ENCODE measurements at places on chromosomes 2 and 18.

DNA sequence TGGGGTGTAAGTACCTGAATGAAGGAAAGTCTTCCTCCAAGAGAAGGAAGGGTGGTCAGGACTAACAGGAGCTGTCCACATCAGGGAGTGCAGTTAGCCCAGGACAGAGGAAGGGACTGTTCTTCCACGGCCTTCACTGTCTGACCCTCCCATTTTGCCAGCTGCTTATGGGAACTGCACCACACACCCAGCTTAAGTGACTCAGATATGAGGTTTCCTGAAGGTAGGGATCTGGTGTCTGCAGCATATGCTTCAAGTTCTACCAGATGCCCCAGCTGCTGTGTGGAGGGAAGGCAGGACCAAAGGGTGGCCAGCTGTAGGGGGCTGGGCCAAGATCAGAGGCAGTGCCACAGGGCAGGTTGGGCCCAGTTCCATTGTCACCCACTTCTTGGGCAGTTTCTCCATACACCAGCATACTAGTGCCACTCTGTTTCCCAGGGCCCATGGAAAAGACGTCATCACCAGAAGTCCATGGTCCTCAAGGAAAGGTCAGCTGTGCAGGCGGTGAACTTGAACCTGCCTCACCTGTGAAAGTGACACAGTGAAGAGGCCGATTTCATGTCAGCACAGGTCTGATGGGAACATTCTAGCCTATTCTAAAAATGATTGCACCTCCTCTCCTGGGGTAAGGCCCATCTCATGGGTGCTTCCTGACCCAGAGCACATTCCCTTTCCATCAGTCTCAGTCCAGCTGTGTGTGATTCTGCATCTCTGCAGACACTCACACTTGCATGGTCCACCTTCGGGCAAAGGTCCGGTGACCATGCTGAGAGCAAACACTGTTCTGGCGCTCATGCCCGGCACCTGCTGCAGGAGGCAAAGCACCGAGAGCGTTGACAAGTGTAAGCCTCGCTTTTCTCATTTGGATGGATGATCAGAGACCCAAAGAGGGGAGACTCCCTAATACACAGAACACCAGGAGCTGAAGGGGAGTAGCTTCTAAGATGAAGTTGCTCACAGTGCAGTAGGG is 68.0 kb downstream of the ACAA2 start:
- DNase-seq: peak; percentile 40

- peak; percentile 36 for DNase-seq
These were observed 419 bp downstream of the EPHA4 start for GRCh38 chr2:221571551-221572218.

DNA sequence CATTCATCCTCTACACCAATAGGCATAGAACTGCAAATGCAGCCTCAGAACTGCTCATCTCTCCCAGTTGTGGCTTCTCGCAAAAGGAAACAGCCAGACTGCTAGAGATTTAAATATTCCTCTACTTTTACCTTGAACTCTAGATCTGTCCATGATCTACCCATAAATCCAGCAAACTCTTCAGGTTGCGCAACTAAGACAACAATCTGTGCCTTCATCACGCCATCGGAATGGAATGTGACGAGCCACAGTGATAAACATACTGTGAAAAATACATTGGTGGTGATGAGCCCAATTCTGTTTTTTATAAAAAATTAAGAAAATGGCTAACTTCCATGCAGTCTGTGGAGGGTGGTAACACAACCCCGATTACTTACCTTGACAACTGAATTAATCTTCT is 626.7 kb downstream of the LRRTM4 start:
- DNase-seq: no peak

DNA sequence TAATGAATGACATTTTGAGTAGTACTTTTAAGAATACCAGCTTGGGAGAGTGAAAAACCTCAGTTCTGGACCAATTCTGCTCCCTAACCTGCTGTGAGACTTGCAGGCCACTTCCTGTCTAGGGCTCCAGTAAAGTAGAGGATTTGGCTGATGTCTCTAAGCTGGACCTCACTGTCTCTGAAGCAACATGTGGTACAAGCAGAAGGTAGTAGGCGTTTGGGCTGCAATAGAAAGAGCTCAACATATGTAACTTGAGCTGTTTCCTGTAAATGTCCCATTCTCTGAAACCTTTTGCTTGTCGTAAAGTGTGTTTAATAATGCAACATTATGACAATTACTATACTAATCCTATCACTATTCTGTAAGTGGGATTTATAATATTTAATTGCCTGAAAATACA is 213.1 kb downstream of the MYO3B start:
- no peak for DNase-seq

GRCh38 chr2:4354678-4355077 is 651.3 kb downstream of the DCDC2C start:
- DNase-seq: no peak

DNA sequence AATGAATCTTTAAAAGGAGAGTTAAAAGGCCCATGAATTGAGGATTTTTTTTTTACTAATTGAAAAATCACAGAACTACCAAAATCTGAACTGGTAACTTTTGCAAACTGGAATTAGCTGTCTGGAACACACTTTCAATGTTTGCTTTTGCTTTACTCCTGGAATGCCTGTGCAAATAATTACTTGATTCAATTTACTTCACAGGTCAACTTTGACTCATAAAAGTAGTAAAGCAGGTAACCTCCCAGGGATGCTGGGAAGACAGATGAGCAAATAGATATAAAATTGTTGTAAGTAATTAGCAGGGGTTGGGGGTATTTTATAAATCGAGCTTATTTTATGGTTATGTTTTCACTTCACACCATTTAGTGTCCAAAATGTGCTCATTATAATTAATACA is 398.3 kb upstream of the HNRNPA3 start:
- no peak for DNase-seq

GRCh38 chr2:196309691-196310090 is 138.3 kb upstream of the STK17B start:
- DNase-seq: peak; percentile 45

- no peak for DNase-seq
These were observed 91.2 kb downstream of the ASAP2 start for GRCh38 chr2:9297807-9298206.

- peak; percentile 50 for DNase-seq
These were observed 6.9 kb upstream of the FLACC1 start for GRCh38 chr2:201363857-201364560.

- DNase-seq: no peak
These were observed 100.9 kb upstream of the KLF7 start for GRCh38 chr2:207266648-207267047.

GRCh38 chr2:174662459-174662858 is 64.9 kb upstream of the WIPF1 start:
- peak; percentile 92 for DNase-seq

DNA sequence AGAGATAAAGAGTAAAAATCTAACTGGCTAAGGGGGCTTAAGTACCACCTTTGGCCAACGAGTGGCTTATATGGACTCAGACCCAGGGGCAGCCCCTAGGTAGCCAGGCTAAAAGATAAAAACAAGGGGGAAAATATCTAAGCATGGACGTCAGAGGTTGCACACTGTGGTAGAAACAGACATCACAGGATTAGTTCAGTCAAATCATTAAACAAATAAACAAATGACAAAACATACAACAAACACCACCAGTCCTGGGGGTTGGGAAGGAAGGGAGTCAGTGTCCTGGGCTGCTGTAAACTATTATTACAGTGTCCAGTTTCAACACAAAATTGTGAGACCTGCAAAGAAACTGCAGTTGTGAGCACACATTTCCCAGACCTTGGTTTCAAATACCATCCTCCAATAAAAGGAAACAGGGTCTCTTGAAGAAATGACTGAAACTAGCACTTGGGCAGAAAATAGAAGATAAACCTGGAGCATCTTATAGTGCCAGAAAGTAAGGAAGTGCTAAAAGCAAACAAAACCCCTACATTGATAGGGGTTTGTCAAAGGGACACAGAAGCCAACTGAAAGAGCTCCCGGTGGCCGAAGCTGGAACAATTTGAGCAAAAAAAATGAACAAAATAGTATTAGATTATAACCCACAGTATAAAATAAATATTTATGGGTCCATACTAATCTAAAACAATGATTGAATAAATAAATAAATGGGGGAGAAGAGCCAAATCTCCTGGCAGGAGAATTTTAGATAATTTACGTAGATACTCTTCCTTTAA is 154.8 kb upstream of the KLF7 start:
- DNase-seq: no peak

GRCh38 chr18:1408376-1408775 is 503.7 kb downstream of the ADCYAP1 start:
- DNase-seq: no peak

GRCh38 chr2:3305431-3305830 is 72.2 kb downstream of the EIPR1 start:
- DNase-seq: no peak

GRCh38 chr2:201484805-201485204 is 33.3 kb downstream of the STRADB start:
- DNase-seq: peak; percentile 53

DNA sequence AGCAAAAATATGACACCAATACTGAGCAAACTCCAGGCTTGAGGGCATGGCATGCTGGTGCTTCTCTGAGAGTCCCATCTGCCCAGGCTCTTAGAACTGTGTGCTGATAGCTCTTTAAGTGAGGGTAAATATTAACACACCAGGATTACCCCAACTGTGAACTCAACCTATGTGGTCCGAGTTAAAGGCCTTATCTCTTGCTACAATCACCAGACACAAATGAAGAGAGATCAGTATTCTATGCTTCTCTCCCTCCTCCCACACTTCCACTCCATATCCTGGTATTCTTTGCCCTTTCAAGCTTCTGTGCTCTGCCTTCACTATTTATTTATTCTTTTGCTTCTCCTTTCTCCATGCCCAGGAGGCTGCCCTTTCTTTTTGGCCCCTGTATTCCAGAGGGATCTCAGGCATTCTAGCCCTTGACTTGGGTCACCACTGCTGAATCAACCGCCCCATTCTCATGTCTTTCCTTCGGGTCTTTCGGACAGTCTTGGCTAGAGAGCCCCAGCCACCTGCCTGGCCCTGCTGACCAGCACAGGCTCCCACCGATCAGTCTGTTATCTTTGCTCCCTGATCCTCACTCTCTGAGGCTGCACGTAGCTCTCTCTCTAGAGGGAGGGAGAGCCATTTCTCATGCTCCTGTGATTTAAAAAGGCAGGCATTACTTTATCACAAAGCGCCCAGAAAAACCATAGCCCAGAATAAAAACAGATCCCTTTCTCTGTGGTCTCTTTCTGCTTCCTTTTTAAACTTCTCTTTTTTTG is 17.2 kb upstream of the HK2 start:
- no peak for DNase-seq

DNA sequence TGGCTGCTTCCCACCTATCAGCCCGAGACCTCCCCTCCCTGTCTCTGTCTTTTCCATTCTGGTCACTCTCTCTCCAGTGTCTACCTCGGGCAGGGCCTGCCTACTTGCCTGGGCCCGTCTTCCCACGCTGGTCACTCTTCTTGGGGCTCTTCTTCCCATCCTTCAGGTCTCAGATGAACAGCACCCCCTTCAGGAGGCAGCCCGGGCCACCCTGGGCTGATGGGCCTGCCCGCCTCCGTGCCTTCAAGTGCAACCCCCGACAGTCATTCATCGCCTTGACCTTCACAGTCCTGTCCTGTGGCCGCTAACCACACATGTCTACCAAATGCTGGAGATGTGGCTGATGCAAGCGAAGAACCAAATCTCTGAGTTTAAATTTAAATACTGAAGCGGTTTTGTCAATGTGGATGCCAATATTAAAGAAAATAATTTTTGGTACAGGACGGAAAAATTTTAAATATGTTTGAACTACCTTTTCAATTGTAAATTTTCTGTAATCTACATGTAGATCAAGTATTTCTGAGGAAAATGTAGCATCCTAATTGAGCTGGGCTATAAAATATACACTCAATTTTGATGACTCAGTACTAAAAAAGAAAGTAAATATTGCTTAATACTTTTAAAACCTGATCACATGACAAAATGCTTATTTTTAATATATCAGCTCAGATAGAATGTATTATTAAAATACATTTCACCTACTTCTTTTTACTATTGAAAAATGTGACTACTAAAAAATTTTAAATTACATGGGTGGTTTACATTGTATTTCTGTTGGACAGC is 96.4 kb downstream of the LAMA1 start:
- DNase-seq: no peak

DNA sequence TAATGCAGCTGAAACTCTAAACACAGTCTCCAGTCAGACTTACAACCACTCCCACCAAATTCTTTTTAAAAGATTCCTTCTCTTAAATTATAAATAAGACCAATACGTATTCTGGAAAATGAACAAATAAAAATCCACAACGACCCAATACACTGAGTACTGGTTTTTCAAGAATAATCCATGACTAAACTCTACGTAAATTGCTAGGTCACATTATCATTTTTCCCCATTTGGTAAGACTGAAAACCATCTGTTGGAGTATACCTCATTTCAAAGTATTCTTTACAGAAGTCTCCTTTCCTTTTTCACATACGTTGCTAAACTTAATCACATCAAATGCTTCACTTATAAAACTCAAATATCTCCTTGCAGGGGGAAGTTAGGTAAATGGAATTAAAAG is 6.0 kb downstream of the ZNF516 start:
- DNase-seq: no peak

- DNase-seq: no peak
These were observed 151.1 kb upstream of the UBE2E3 start for GRCh38 chr2:180829261-180829660.

DNA sequence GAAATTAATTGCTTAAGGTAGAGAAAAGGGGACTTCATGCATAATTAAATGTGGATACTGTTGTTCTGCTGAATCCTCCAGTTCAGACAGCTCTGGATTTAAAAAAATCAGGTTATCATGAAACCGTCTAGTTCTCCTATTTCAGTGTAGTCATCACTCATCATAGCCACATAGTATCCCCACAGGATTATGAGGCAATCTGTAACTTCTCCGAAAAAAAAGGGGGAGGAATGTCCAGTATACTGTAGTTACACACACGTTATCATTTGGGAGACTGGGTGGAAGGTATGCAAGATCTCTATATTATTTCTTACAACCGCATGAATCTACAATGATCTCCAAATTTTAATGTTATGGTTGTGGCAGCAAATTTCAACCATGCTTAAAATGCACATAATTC is 114.0 kb downstream of the HIBCH start:
- peak; percentile 76 for DNase-seq

- peak; percentile 59 for DNase-seq
These were observed 326.2 kb upstream of the SOX11 start for GRCh38 chr2:5365871-5366461.

DNA sequence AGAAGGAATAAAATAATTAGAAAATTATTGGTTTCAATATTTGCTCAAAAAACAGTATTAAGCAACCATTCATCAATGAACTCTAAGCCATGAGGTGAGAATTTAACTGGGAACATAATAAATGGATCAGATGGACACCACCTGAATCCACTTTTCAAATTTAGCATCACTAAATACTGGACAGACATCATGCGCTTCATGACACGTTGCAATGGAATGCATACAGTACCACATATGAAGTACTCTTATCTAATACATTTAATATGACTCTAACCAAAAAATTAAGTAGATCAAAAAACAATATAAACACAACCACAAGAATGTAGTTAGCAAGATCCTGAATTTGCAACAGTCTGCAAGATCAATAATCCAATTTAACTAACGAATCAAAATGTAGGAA is 76.6 kb downstream of the COBLL1 start:
- peak; percentile 37 for DNase-seq

GRCh38 chr18:2494921-2495320 is 76.4 kb downstream of the METTL4 start:
- DNase-seq: peak; percentile 33
